ENCODE measurements at places on chromosomes 7 and 10.

GRCh38 chr10:3500408-3500856 is 284.6 kb downstream of the KLF6 start:
- DNase-seq = peak; percentile 83

GRCh38 chr7:36001546-36001945 is 151.5 kb upstream of the EEPD1 start:
- DNase-seq = no peak

DNA sequence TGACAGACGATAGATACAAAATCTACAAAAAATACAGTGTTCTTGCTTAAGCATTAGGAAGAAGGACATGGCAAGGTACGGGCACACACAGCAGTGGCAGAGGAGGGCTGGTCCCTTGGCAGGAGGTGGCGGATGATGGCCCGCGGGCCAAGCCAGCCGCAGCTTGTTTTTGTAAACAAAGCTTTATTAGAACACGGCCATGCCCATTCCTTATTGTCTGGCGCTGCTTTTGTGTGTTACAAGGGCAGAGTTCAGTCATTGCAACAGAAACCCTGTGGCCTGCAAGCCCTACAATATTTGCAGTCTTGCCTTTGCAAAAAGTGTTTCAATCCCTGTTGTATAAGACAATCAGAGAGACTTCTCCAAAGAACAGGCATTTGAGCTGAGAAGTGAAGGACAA is 30.7 kb downstream of the FGFR2 start:
- no peak for DNase-seq

DNA sequence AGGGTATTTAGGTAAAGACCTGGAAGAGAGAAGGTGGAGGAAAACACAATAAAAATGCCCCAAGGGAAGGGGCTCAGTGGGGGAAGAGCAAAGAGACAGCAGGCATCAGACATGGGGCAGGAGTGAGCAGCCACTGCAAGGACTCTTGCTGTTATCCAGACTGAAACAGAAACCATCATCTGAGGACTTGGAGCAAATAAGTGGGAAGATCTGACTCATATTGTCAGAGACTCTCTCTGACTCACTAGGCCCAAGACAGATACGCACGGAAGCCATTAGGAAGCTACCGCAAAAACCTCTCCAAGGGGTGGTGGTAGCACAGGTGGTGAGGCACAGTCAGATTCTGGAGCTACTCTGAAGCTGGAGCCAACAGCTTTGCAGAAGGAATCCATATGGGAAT is 110.7 kb downstream of the RNF32 start:
- no peak for DNase-seq

GRCh38 chr7:149278396-149278795 is 16.4 kb downstream of the ZNF783 start:
- no peak for DNase-seq

DNA sequence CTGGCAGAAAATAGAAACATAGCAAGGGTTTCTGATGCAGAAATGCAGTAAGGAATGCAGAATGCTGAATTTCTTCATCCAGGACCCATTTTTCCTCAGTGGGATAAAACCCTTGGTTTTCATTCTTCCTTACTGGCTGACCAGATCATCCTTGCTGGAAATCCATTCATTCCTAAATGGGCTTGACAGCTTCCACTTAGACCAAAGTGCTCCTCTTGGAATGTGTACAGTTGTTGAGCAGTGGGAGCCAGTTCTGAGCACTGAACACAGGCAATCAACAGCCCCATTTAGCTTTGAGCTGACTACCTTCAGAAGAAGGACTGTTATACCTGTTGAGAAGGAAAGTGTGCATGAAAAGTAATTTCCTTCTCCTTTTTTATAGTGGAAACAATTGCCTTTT is 232.1 kb downstream of the SORCS3 start:
- no peak for DNase-seq

GRCh38 chr10:79248341-79249185 is 98.7 kb upstream of the PPIF start:
- peak; percentile 89 for DNase-seq

- no peak for DNase-seq
These were observed 13.1 kb upstream of the LIPF start for GRCh38 chr10:88651101-88651551.

DNA sequence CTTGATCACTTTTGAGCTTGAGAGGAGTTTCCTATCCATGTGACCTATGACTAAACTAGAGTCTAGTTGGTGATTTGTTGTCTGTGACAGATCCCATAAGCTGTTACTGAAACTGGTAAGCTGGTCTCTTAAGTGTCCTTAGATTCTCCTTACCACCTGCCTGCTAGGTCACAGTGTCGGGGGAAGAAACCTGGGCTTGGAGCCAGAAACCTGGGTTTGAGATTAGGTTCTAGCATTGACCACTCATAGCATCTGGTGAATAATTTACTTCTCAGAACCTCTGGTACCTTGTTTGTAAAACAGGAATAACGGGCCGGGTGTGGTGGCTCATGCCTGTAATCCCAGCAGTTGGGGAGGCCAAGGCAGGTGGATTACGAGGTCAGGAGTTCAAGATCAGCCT is 21.8 kb upstream of the ITPRID1 start:
- DNase-seq = no peak

DNA sequence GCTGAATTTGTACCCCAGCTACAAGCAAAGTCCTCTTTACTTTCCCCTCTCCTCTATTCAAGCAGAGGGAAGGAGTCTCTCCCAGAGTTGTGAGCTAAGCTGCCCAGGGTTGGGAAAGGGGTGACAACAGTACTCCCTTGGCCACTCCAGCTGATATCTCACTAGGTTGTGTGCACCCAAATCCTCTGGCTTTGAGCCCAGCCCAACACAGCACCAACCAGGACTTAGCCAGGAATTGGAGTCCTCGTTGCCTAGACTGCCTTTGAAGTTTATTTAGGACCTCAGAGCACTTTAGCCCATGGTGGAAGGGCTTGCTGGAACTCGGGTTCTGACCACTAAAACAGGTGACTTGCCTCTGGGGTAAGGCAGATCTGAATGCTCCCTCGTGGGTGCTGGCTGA is 35.7 kb upstream of the DYNC1I1 start:
- DNase-seq = no peak

GRCh38 chr7:80960244-80960795 is 41.5 kb upstream of the SEMA3C start:
- no peak for DNase-seq

DNA sequence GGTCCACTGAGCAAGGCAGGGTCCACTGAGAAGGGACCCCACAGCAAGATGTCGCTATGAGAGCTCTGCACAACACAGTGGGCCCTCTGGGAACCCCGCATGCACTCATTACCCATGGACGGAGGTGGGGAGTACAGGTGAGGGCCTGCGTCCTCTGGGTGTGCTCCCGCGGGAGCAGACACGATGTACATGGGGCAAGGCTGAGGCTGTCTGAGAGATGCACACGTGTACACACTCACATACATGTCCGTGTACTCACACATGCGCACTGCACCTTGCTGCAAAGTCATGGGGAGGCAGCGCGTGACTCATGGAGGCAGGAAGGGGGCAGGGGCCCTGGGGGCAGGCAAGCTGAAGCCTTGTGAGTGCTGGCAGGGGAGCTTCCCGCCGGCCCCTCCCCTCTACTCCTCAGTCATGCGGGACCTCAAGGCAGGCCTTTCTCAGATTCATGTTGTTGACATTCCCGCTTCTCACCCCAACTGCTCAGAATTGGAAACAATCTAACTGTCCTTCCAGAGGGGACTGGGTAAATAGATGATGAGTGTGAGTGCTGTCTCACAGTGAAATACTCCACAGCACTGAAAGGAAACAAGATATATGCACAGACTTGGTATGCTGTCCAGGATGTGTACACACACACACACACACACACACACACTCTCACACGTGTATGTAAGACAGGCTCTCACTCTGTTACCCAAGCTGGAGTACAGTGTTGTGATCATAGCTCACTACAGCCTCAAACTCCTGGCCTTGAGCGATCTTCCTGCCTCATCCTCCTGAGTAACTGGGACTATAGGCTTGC is 40.0 kb downstream of the GOLGA7B start:
- no peak for DNase-seq

DNA sequence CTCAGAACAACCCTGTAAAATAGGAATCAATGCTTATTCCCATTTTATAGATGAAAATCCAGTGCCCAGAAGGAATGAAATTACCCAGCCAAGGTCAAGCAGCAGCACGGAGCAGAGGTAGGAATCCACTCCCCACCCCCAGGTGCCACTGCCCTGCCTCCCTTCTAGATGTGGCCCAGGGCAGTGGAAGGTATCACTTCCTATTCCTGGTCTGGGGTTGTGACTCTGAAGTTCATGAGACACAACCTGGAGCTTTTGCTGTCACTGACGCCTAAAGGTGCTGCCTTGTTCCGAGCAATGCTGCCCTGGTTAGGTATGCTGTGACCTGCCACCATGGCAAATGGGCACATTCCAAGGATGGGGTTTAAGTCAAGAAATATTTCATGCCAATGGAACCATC is 53.6 kb downstream of the PIK3AP1 start:
- DNase-seq = no peak

- no peak for DNase-seq
These were observed 79.0 kb upstream of the PLXNA4 start for GRCh38 chr7:132655131-132655727.

DNA sequence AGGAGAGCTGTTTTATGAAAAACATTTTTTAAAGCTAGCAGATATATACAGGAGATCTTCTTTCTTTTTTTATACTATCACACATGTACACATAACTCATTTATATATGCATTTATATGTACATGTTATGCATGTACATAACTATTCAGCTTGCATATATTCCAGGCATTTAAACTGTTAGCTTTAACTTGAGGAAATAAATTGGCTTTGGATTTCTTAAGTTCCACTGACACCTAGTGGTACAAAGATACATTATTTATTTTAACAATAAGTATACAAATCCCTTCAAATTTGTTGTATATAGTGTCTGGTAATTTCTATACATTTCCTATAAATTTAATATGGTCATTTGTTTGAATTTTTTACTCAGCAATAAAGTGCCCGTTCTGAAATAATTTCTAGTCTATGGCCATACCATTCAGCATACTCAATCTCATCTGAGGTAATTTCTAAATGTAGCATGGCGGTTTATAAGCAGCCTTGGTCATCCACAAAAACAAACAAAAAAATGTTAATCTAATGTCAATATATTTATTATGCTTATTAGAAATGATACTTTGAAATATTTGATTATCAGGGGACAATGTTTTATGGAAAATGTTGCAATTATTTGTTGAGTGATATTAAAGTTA is 11.6 kb downstream of the ZDHHC6 start:
- no peak for DNase-seq

DNA sequence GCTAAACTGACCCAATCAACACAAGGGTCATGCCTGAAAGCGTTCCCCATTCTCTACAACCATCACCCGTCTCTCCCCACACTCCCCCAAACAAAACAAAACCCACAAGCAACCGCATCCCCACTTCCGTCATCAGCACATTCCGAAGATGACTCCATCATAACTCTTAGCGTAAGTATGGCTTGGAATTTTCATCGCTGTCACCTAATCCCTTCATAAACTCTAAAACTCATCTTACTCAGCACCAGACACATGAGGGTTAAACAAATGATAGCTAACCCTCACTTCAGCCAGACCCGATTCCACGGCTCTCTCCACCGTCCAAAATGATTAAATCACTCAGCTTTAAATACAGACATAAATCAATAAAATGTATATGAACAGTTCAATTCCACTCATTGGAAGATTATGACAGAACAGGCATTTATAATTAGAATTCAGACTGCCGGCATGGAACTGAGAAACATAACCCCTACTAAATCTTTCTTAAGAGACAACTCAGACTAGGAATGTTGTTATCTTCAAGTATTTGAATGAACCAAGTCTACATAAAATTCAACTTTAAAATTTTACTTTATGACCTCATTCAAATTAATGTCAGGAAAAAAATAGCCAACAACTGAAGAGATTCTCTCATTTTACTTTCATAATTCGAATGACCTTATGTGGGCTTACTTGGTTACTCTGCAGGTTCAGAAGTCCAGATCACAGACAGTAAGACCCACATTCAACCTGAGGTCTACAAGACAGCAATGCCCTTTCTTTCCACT is 215.9 kb downstream of the PARD3 start:
- DNase-seq = no peak

DNA sequence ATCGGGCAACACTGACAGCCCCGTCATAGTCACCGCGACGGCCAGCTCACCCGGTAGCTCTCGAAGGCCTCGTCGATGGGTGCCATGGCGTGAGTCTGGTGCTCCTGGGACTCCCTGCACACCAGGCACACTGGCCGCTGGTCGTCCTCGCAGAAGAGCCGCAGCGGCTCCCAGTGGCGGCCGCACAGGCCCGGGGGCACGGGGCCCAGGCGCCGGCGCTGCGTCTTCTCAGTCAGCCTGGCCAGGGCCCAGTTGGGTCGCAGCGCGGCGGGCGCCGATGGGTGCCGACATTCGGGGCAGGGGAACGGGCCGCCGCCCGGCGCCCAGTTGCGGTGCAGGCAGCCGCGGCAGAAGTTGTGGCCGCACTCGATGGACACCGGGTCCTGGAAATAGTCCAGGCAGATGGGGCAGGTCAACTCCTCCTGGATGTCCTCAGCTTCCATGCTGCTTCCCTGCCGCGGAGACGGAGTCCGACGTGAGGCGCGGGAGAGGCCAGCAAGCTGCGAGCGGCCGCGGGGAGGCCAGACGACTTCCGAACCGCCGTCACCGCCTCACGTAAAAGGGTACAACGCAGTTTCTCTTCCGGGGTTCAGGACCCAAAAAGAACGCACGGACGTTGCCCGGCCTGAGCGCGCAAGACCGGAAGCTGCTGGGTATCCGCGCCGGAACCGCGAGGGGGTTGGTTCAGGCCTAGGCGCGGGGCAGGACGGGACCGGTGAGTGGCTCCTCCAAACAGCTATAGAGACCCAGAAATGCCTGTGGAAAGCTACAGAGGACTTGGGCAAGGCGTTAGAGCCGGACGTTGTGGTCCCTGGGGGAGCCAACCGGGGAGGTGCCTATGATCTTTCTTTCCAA is at the start of gene TRIM4:
Gene TRIM4 (minus strand): TSS at position 572 of the 855 bp plus-strand sequence. CDS start 129 bp downstream, at position 443.
- DNase-seq = peak; percentile 94

GRCh38 chr10:90269699-90270098 is 568.3 kb downstream of the KIF20B start:
- no peak for DNase-seq

- DNase-seq = no peak
These were observed 102.1 kb upstream of the MAGI2 start for GRCh38 chr7:79555571-79555970.

GRCh38 chr10:154348-154747 is 19.1 kb downstream of the ZMYND11 start:
- DNase-seq = no peak

- DNase-seq = no peak
These were observed 3.7 kb downstream of the GPR26 start for GRCh38 chr10:123669886-123670285.

- no peak for DNase-seq
These were observed 95.1 kb upstream of the DIP2C start for GRCh38 chr10:784403-785088.

- no peak for DNase-seq
These were observed 13.7 kb upstream of the CD36 start for GRCh38 chr7:80624763-80625162.

- peak; percentile 71 for DNase-seq
These were observed 146.2 kb downstream of the WDR37 start for GRCh38 chr10:1202343-1202742.

- no peak for DNase-seq
These were observed 102.4 kb downstream of the SMURF1 start for GRCh38 chr7:99041526-99041925.

Measured in cardiac septum (tissue), 1 donor.